ENCODE measurements at places on chromosomes 7 and 10.
A peak's percentile ranks its signal among the peaks of the same experiment; 100 is the strongest.

DNA sequence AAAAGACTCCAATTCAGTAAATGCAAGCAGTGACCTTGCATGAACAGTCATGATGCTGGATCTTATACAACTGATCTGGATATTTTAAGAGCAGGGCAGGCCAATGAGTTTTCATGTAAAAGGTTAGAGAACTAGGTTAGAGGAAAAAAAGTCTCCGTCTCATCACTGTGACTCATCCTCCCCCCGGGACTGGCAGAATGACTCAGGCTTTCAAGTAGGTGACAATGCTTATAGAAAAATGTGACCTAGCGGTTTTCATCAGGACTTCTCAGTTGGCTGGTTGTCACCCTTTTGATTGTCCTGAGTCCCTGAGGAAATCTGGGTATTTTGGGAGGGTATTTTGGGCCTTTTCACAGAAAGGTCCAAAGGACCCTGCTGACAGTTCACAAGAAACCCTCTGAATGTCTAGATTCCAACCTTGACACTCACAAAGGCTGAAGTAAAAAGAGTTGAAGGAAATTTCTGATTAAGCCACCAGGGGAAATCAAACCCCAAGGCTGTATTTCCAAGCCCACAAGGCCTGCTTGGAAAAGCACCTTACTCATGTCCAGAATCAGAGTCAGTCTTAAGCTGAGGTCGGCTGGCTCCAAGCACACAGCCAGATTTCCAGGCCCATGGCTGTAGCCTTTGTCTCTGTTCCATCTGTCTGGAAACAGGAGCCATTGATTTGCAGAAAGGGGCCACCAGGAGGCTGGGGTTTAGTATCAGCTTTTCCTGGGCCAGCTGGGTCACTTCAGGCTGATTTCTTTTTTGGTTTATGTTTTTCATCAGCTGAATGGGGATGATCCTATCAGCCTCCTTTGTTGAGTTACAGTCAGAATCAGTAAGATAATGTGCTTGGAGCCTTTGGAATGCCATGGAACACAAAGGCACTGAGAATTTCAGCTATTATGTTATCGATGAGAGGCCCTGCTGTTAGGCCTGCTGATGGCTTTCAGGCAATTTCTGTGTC, 226.4 kb upstream of the HABP2 start:
- DNase-seq: peak; percentile 89

DNA sequence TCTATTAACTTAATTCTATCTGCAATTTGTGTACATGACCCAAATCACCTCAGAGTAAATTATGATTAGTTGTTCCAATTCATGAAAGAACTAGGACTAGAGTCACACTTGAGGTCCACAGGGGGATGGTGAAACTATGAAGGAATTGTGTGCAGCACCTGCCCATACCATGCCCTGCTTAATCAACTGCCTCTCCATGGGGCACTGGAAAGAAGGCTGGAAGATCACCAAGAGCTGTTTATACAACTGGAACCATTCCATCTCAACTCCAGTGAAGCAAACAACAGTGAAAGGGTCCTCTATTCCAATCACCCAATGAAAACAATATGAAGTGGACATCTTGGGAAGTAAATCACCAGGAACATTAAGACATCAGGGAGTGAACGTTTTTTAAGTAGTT, 98.7 kb upstream of the SEMA3D start:
- no peak for DNase-seq

DNA sequence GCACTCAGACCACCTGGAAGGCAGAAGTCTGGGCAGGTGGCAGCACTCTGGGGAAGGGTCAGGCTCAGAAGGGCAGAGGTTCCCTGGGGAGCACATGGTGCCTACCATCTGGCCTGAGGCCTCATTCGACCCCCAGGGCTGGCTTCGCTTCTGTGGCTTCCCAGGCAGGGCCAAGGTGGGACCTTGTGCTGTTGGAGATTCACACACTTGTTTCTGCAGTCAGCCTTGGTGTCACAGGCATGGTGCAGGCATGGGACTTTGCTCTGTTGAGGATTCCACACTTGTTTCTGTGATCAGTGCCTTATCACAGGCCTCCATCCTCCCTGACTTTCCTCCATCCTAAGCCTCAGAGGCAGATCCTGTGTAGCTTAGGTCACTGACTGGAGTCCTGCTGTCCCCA, 11.3 kb upstream of the FAM241B start:
- DNase-seq: no peak

DNA sequence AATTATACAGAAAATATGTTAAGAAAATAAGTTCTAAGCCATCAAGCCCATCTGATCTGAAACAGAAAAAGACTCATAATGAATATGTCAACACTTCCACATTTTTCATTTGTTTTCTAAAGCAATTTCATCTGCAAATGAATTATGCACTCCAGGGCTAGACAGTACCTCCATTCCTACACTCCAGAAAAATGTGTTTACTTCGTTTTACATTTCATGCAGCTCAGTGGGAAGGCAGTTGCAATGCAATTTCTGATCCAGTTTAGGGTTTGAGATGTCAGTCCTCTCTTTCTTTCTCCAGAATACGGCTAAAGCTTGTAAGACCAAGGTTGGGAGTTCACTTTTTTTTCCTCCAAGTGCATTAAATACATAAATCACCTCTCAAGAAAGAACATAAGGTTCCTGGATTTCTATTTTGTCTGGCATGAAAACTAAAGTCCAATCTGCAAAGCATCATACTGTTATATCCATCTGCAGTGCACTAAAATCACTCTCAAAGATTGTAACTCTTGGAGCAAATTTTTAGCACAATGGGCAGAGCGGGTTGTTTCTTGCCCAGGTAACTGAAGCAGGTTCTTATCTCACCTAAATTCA, 348.8 kb upstream of the C7orf33 start:
- DNase-seq: no peak

GRCh38 chr10:59057345-59057744, 119.1 kb upstream of the PHYHIPL start:
- no peak for DNase-seq

DNA sequence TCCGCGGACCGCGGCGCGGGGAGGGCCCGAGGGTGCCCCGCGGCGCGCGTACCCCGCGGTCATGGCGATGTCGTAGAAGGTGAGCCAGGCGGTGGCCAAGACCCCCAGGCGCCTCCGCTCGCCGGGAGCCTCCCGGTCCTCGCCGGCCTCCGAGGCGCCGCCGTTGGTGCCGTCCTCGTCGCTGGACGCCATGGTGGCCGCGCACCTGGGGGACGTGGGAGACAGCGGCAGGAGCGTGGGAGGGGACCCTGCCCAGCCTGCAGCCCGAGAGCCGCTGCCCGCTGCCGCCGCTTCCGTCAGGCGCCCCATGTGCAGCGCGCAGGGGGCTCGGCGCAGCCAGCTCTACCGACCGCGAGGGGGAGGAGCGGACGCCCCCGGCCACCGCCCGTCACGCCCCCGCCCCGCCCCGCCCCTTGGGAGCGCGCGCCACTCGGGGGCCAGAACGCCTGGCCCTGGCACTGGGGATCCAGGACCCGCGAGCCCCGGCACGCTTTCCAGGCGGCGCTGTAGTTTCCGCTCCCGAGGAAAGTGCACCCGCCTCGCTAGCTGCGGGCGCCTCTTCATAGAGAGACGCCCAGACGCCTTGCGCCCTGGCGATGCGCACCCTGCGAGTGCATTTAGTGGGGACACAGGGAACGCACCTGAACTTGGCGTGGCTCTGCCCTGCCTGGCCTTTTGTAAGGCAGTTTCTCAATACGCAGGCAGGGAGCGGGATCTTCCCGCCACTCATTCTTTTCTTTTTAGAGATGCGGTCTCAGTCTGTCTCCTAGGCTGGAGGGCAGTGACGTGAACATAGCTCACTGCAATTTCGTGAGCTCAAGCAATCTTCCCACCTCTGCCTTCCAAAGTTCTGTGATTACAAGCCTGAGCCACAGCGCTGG, at the start of gene HACD1:
Gene HACD1, minus strand, starts transcription at position 344 of the 881 bp plus-strand sequence. Its CDS starts 35 bp downstream, at position 309.
- DNase-seq: peak; percentile 65

GRCh38 chr10:127999297-128000129, 92.6 kb downstream of the PTPRE start:
- no peak for DNase-seq

DNA sequence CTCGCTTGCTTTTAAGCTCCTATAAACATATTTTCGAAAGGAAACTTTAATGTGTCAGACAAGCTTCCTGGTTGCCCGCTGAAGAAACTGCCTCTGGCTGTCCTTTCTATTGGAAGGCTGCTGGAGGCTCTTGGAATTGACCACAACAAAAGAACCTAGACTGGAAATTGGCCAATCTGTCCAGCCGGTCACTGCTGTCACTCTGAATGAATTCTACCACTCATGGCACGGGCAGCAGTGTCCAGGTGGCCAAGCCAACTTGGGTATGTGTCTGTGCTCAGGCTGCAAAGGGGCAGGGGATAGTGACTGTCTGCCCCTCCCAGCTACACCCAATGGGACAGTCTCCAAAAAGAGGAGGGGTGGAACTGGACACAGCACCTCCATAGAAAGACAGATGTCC, 57.6 kb downstream of the CDH23 start:
- no peak for DNase-seq

- no peak for DNase-seq
Observed at GRCh38 chr10:99782447-99783286, at the start of gene ABCC2. ABCC2 (plus strand) TSS chr10:99782640; CDS start chr10:99782845, 205 bp downstream.

DNA sequence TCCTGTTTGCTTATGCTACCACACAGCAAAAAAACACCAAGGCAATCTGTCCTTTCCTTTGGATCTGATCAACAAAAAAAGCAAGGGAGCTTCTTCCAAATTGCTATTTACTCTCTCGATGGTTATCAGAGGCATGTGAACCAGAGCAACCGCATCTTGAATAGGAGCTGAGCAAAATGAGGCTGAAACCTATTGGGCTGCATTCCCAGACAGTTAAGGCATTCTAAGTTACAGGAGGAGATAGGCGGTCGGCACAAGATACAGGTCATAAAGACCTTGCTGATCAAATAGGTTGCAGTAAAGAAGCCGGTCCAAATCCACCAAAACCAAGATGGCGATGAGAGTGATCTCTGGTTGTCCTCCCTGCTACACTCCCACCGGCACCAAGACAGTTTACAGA, 76.8 kb upstream of the FRMD4A start:
- peak; percentile 17 for DNase-seq

DNA sequence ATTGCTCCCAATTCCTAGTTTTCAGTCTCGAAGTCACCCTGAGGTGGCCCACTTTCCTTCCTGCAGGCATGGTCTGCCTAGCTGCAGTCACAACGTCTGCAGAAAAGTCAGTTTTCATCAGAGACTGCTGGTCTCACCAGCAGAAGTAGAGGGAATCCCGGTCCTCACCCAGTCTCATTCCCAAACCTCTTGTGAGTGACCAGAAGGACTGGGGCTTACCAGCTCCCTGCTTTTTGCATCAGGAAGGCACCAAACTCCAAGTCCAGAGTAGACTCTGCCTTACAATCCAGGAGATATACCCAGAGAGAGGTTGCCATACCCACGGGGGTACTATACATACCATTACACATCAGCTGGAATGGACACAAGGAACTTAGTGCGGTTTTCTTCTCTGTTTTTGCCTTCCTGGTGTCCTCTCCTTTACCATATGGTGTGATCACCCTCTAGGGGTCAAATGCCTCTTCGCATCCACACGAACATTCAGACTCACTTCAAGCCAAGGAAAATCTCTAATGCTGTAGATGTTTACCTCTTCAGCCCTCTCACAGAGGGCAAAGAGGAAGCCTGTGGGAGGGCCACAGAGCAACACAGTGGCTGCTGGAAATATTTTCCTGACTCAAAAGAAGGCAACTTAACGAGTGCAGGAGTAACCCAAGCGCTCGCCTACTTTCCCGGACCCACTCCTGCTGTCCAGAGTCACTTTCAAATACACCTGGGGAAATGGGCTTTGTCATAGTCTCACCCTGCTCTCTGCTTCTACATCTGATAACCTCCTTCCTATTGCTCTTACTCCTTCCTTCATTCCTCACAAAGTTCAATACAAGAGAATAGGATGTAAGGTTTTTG, 220.9 kb downstream of the C7orf25 start:
- peak; percentile 72 for DNase-seq

DNA sequence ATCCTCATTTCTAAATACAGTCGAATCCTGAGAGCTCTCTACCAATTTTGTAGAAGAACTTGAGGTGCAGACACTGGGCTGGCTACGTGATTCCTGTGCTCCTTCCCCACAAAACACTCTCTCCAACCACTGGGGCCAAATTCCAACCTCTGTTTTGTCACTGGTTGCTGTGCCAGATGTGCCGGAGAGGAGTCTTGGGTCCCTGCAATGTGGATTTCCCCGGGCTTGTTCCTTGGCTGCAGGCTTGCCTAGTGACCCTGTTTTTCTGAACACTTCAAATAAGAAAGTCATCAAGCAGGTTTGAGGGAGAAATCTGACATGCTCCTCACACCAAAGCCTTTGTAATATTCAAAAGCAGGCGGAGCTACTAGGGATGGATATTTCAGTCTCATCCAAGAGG, 44.4 kb upstream of the AGBL3 start:
- no peak for DNase-seq

- peak; percentile 78 for DNase-seq
Observed at GRCh38 chr7:38318803-38319416, 45.5 kb upstream of the TARP start.

GRCh38 chr10:96712662-96713271, 7.5 kb downstream of the PIK3AP1 start:
- DNase-seq: no peak

DNA sequence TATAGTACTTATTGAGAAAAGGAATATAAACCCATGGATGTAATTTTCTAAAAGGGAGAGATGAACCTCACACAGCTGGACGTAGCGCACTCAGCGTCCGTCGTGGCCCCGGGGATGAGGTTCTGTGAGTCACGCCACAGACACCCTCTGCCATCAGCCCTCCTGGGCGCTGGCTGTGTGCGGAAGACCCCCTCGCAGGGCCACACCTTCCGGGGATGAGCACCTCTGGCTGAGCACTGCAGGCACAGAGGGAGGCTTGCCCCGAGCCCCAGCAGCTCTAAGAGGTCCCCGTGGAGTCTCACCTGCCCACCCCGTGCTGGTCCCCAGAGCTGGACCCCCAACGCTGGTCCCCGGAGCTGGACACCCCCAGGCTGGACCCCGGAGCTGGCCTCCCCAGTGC, 215.8 kb downstream of the PTPRN2 start:
- no peak for DNase-seq

- DNase-seq: no peak
Observed at GRCh38 chr10:111018021-111018420, 58.8 kb upstream of the ADRA2A start.

- no peak for DNase-seq
Observed at GRCh38 chr10:86823565-86823964, 67.1 kb downstream of the BMPR1A start.

GRCh38 chr7:75727881-75728593, 10.7 kb downstream of the HIP1 start:
- peak; percentile 78 for DNase-seq

- no peak for DNase-seq
Observed at GRCh38 chr7:101470668-101471487, 108.2 kb downstream of the COL26A1 start.

GRCh38 chr7:92835851-92836488, 403 bp downstream of the CDK6 start:
- DNase-seq: peak; percentile 45

Data from astrocyte of the spinal cord (primary cell).